ENCODE measurements at places on chromosomes 1 and 21. TPM values are rescaled to one million over a fixed set of nuclear protein-coding genes. Genes with fewer than 3 reads are reported as not detected.

FAM167B gene
- 2.1 TPM for total RNA-seq

KRTAP21-2 gene
- not detected for total RNA-seq

CRYAA gene
- not detected for total RNA-seq

HSF2BP gene
- total RNA-seq, result 0.44 TPM

GRCh38 chr1:1917995-1918900, 831 bp downstream of the TMEM52 start:
- no peaks in the 10 kb centered on the region for H3K36me3 ChIP-seq
- peaks cover 17% of the 10 kb centered on the region for H3K4me1 ChIP-seq
- peak overlapping the region; percentile 43 for H3K4me3 ChIP-seq
- H3K27me3 ChIP-seq, result no peaks in the 10 kb centered on the region

- no peaks in the 10 kb centered on the region for H3K27me3 ChIP-seq
- no peak overlapping the region for H3K4me3 ChIP-seq
- H3K27ac ChIP-seq, result peak overlapping the region; percentile 55
- DNase-seq, result no peak
Observed at GRCh38 chr1:231971397-231972110, 345.0 kb downstream of the DISC1 start.

DNA sequence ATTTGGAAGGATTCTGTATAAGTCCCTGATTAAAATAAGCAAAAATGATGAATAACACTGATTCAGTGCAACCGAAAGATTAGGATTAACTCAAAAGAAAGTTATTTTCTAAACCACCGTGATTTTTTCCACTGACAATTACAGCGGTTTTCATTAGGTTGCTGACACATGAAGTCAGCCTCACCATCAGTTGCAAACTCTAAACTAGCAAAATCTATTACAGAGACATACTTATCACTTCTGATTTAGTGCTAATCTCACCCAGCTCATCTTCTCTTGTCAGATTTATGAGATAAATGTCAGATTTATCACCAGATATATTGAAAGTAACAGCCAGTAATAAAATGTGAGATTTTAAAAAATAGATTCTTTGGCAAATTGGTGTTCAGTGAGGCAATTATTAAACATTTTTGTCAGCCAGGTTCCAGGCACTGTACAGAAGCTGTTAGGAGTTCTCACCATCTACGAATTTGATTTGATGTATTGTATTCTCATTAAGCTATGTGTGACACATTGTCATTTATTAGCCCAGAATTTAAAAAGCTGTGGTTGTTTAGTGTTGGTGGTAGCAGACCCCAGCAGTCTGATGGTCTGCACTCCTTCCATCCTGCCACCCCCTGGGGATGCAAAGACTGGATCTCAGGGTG, 37.3 kb upstream of the LGALS8 start:
- DNase-seq, result no peak
- H3K4me3 ChIP-seq, result no peak overlapping the region
- H3K27me3 ChIP-seq, result no peaks in the 10 kb centered on the region
- H3K4me1 ChIP-seq, result no peaks in the 10 kb centered on the region
- H3K36me3 ChIP-seq, result no peaks in the 10 kb centered on the region
- H3K27ac ChIP-seq, result no peak overlapping the region

DNA sequence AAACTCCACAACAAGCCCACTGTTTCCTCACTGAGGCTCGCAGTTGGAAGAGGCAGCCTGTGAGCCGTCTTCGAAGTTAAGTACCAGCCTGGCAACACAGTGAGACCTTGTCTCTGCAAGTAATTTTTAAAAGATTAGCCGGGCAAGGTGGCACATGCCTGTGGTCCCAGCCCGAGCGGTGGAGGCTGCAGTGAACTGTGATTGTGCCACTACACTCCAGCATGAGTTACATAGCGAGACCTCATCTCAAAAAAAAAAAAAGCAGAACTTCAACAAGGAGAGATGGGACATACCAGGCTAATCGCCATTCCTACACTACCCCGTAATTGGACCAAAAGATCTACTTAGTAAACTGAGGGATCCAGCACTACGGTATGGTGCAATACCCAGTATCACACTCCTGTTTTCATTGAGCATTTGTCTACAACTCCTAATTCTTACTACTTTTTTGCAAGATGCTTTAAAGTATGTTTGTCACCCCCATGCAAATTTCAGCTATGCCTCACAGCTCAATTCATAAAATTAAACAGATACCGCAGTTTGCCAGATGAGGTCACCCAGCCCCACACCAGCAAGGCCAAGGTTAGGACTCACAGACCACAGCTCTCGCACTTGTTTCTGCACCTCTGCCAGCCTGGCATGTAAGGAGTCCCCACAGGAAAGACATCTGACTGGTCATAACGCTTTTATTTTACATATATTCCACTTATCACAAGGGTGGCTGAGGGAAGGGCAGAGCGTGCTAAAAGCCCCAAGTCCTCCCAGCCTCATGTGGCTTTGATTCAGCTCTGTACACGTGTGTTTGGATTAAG, 21.0 kb downstream of the SDE2 start:
- no peak overlapping the region for H3K27ac ChIP-seq
- DNase-seq, result peak; percentile 43
- H3K36me3 ChIP-seq, result peaks cover 43% of the 10 kb centered on the region
- no peaks in the 10 kb centered on the region for H3K4me1 ChIP-seq

GRCh38 chr1:50424045-50424883, 1.0 kb upstream of the DMRTA2 start:
- H3K27me3 ChIP-seq, result peaks cover 93% of the 10 kb centered on the region
- DNase-seq, result no peak
- peaks cover 74% of the 10 kb centered on the region for H3K4me1 ChIP-seq
- peak overlapping the region; percentile 7 for H3K4me3 ChIP-seq
- no peak overlapping the region for H3K27ac ChIP-seq

GRCh38 chr1:154784924-154785531, 85.1 kb downstream of the KCNN3 start:
- H3K4me3 ChIP-seq, result no peak overlapping the region
- no peaks in the 10 kb centered on the region for H3K27me3 ChIP-seq
- no peaks in the 10 kb centered on the region for H3K4me1 ChIP-seq
- H3K36me3 ChIP-seq, result no peaks in the 10 kb centered on the region

DNA sequence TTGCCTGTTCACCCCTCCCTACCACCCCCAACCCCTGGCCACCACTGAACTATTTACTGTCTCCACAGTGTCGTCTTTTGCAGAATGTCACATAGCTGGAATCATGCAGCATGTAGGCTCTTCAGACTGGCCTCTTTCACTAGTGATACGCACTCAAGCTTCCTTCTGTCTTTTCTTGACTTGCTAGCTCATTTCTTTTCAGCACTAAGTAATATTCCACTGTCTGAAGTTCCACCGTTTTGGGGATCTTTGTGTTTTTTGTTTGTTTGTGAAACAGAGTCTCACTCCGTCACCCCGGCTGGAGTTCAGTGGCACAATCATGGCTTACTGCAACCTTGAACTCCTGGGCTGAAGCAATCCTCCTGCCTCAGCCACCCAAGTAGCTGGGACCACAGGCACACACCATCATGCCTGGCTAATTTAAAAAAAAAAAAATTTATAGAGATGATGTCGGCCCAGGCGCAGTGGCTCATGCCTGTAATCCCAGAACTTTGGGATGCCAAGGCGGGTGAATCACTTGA, 43.4 kb upstream of the SLC25A33 start:
- DNase-seq, result no peak
- no peaks in the 10 kb centered on the region for H3K36me3 ChIP-seq
- no peak overlapping the region for H3K4me3 ChIP-seq
- no peak overlapping the region for H3K27ac ChIP-seq
- H3K27me3 ChIP-seq, result no peaks in the 10 kb centered on the region
- no peaks in the 10 kb centered on the region for H3K4me1 ChIP-seq

- H3K27ac ChIP-seq, result peak overlapping the region; percentile 44
- no peak for DNase-seq
- H3K4me3 ChIP-seq, result no peak overlapping the region
- no peaks in the 10 kb centered on the region for H3K27me3 ChIP-seq
- no peaks in the 10 kb centered on the region for H3K36me3 ChIP-seq
Observed at GRCh38 chr1:9542430-9542829, 3.2 kb downstream of the SLC25A33 start.
